ENCODE measurements at places on chromosomes 12 and 14.

GRCh38 chr14:36981832-36982529 lies 190.4 kb downstream of the SLC25A21 start:
- no peak for DNase-seq

DNA sequence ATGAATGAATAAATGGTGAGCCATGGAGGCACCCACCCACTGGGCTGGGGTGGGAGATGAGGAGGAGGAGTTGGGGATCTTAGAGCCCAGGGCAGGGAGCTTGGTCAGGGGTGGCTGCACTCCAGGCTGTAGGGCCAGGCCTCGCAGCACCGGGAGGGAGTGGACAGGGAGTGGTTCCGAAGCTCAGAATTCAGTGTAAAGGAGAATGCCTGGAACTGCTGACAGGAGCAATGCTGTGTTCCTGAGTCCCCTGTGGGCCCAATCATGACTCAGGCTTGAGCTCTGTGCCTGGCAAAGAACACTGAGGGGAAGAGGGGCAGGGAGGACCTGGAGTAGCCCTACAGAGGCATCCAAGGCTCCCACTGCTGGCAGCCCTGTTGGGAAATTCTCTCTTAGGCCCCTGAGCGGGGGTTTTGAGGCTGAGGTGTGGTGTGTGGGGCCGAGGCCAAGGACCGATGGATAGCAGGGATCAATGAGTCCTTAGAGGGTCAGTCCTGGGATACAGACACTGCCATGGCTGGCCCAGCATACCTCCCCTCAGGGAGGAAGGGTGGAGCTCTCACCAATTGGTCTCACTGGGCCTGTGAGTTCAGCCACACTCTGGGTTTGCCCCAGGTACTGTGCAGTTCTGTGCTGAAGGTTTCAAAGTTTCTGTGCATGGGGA lies 9.5 kb upstream of the RABGGTA start:
- DNase-seq = no peak

DNA sequence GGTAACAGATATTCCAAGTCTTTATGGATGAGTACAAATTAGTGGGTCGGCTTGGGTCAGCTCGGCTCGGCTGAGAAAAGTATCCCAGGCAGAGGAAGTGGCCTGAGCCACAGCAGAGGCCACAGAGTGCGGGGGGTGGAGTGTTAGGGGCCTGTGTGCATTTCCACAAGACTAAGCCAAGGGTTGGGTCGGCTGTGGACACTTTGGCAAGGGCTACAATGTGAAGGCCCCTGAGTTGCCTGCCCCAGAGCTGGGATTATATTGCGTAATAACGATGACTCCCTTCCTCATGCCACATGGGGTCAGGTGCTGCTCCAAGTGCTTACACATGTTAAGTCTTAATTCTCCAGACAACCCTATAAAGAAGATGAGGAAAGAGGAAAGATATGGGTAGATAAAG lies 11.4 kb downstream of the EVL start:
- no peak for DNase-seq

DNA sequence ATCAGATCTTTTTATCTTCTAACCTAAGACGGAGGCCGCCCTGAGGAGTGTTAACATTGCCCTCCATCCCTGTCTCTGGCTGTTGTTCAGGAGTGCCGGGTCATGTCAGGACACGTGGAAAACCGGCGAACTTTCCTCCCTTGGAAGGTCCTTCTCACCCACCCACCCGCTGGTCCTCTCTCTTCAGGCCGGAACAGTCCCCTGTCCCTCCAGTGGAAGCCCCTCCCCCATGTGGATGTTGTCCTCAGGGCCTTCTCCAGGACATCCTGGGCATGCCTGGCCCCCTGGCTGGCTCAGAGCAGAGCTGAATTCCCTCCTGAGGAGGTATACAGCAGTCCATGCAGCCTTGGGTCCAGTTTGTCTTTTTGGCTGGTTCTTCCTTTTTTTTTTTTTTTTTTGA lies 20.3 kb upstream of the ITPK1 start:
- no peak for DNase-seq

DNA sequence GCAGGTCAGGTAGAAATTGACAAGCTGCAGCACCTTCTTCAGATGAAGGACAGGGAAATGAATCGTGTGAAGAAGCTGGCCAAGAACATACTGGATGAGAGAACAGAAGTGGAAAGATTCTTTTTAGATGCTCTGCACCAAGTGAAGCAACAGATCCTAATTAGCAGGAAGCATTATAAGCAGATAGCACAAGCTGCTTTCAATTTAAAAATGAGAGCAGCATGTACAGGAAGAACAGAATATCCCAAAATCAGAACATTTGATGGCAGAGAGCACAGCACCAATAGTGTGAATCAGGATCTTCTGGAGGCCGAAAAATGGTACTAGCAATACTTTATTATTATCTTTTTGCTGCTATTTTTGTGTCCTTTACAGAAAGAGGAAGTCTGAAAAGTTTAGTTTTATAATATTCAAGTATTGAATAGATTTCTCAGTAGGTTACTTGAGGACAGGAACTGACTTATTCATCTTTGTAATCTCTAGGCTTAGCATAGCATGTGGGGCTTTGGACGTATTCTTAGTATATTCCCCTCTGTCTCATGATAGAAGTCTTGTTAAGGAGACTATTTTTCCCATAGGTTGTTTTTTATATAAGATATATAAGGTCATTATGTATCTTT lies 30.8 kb downstream of the BBOF1 start:
- no peak for DNase-seq

All from right renal pelvis (tissue), 4 donors.